ENCODE measurements at places on chromosomes 7 and 10.

- no peak for DNase-seq
Measured at GRCh38 chr10:59008452-59008851, 168.0 kb upstream of the PHYHIPL start.

DNA sequence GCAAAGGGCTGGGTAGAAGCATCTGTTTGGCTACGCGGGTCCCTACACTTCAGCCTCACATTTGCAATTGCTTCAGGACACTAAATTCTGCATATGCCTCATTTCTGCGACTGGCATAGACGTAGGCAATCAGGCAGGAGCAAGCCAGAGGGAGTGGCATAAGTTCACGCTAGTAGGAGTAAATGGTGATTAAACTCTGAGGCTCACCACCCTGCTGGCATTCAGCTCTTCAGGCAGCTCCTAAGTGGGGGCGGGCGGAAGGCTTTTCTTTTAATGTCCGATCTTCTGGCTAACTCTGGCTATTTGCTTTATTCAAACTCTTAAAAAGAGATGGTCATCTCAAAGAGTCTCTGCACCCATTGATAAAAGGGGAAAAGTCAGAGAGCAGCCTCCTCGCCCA, 45.3 kb downstream of the RGS10 start:
- no peak for DNase-seq

DNA sequence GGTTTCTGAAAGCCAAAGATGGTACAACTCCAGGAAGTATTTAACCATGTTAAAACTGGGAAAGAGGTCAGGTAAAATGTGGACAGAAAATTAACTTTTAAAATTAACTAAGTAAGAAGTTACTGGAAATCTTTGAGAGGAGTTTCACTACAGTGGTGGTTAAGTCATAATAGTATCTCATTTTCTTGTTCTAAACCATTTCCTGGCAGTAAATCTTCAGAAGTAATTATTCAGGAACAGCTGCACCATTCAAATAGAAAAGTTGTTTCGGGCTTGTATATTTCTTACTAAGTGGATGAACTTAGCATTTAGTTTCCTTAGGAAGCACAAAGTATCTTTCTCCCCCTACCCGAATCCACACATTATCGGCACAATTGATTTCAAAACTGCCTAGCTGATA, 27.1 kb downstream of the COPG2 start:
- no peak for DNase-seq

DNA sequence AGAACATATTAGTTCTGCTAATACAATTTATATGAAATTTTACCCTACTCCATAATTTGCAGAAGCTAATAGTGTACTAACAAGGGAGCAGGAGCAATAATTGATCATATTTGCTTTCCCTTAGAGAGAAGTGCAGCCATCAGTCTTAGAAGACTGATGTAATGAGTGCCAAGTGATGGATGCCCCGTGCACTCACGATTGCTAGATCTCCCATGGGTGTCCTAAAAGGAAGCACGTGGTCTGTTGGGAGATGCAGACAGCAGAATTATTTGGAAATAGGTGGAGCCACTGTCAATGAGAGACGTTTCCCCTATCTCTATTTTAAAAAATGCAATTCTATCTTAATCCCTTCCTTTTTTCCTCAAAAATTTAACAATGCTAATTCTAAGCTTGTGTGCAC, 772.2 kb upstream of the C7orf33 start:
- DNase-seq: no peak

GRCh38 chr10:69318867-69319727, 40.8 kb downstream of the HK1 start:
- DNase-seq: no peak

DNA sequence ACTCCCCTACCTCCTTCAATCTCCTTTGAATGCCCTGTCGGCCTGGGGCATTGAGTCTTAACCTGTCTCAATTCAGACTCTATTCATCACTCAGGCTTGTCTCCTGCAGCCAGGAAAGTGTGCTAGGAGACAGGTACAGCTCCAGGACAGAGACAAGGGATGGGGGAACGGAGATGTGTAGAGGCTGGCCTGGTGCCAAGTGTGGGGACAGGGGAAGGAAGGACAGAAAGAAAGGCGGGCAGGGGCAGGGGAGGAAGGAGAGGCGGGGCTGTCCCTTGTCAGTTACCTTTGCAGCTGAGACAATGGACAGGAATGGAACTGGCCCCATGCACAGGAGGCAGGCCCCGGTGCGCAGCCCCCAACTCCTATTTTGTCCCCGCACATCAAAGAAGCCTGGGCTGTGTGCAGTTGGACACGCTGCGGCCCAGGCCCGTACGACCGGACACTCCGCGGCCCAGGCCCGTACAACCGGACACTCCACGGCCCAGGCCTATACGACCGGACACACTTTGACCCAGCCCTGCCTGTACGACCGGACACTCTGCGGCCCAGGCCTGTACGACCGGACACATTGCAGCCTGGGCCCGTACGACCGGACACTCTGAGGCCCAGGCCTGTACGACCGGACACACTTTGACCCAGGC, 36.9 kb downstream of the CHST15 start:
- DNase-seq: no peak

- no peak for DNase-seq
Measured at GRCh38 chr7:64559206-64559605, 3.7 kb downstream of the ZNF680 start.

DNA sequence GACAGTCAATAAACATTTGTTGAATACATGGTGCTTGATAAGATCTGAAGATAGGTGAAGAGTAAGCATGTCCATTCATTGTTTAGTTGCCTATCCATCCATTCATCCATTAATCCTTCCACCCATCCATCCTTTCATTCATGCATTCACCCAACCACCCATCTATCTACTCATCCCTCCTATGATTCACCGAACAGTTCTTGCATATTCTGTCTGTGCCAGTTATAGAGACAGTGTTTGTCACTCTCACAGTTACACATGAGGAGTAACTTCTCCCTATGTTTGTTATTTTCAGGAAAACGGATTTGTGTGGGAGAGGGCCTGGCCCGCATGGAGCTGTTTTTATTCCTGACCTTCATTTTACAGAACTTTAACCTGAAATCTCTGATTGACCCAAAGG, 86.0 kb upstream of the CYP2C9 start:
- no peak for DNase-seq

DNA sequence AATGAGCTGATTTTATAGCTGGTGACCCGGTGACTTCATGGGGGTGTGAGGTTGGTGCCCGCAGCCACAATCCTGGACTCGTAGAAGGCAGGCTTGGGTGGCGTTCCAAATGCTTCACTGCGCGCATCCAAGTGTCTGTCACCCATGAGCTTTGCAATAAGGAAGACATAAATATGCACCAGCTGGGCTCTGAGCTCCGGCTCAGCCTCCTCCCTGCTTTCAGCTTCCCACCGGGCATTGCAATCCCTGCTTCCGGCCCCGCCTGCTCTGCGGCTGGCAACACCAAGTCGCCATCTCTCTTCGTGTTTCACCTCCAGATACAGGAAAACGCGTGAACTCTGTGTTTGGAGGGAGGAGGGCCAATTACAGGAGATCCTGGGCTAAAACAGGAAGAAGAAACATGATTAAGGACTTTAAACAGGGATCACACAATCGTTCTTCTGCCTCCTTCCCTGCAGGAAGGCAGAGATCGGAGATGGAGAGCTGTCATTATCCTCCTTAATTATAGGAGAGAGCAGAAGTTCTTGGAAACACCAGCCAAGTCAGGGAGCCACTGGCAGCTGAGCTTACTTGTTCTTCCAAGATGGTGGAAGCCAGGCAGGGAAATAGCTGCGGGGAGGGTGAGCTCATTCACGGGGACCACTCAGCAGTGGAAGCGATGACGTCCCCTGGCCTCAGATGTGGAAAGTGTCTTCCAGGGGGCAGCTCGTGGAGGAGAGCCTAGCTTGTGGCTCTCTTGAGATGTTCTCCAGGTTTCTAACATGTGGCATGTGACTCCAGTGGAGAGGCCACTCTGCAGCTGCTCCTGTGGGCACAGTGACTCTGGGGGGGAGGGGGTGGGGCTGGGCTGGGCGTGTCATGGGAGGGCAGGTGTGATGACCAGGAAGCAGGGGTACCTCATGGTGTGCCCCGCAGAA, 134.9 kb downstream of the CAMK1D start:
- peak; percentile 29 for DNase-seq

- no peak for DNase-seq
Measured at GRCh38 chr10:35644050-35644950, 2.2 kb upstream of the FZD8 start.

DNA sequence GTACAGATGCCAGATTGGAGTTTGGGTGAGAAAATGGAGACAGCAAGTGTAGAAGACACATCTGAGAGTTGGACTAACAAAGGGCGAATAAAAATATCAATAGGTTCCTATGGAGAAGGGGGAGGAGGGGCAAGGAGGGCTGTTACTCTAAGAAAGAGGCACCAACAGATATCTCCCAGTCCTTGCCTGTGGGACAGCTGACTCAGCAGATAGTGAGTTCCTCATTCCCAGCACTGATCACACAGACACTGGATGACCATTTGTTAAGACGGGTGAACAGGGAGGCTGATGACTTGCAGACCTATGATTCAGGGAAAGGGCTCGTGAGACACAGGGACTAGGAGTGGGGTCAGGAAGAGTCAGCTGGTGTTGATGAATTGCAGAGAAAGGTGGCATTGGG, 5.7 kb upstream of the PRR15 start:
- DNase-seq: no peak

GRCh38 chr10:66678521-66678920, 247.3 kb upstream of the LRRTM3 start:
- no peak for DNase-seq

DNA sequence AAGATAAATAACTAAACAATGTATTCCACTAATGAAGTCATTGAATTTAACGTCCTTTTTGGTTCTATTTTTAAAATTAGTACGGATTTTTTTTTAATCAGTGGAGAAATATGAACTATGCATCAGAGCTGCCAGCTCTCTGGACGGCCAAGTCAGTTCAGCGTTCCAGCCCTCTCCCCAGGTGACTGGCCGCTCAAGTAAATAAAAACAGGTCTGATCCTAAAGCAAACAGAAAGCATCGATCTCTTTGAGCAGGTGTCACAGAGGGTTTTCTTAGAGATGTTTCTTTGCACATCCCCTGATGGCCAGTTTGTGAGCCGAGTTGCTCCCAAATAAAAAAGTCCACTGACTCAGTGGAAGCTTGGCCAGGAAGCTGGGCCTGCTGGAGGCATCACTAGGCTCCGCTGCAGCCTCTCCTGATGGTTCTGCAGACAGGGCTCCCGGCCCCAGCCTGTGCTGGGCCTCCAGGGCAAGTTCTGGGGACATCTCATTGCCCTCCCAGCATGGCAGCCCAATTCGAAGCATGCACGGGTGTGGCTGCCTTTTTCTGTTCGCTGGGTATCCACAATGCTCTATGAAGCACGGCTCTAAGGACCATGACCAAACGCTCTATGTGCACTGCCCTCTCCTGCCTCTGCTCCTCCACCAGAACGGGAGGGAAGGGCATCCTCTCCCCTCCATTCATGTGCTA, 74.7 kb upstream of the PPP2R2D start:
- no peak for DNase-seq

DNA sequence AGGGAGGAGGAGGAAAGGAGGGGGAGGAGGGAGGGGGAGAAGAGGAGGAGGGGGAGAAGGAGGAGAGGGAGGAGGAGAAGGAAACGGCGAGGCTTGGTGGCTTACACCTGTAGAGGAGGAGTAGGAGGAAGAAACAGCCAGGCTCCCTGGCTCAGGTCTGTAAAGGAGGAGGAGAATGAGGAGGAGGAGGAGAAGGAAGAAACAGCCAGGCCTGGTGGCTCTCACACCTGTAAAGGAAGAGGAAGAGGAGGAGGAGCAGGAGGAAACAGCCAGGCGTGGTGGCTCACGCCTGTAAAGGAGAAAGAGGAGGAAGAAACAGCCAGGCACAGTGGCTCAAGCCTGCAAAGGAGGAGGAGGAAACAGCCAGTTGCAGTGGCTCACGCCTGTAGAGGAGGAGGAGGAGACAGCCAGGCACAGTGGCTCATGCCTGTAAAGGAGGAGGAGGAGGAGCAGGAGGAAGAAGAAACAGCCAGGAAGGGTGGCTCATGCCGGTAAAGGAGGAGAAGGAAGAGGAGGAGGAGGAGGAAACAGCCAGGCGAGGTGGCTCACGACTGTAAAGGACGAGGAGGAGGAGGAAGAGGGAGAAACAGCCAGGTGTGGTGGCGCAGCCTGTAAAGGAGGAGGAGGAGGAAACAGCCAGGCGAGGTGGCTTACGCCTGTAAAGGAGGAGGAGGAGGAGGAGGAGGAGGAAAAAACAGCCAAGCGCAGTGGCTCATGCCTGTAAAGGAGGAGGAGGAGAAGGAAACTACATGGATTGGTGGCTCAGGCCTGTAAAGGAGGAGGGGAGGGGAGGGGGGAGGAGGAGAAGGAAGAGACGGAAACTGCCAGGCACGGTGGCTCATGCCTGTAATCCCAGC, 14.9 kb upstream of the CRCP start:
- DNase-seq: peak; percentile 86

GRCh38 chr7:39644170-39644569, 20.8 kb downstream of the RALA start:
- no peak for DNase-seq

GRCh38 chr10:19658622-19659233, 157.5 kb upstream of the PLXDC2 start:
- no peak for DNase-seq

DNA sequence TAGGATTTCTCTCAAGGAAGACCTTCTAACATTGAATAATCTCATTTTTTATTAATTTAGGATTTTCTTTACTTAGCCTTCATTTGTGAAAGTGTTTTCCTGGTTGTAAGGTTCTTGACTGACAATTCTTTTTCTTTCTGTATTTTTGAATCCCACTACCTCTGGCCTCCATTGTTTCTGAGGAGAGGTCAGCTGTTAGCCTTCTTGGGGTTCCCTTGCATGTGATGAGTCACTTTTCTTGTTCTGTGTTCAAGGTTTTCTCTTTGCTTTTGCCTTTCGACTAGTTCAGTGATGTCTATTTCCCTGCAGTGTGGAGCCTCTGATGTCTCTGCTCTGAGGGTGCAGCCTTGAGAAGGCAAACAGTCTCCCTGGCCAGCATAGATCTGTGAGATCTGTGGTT, 304.1 kb upstream of the ZNF32 start:
- DNase-seq: no peak

GRCh38 chr10:7968510-7969112, 85.9 kb upstream of the GATA3 start:
- no peak for DNase-seq

GRCh38 chr10:17951868-17952371, at the start of gene SLC39A12:
SLC39A12 (plus strand) TSS chr10:17951918; CDS start chr10:17953277, 1,359 bp downstream.
- no peak for DNase-seq

GRCh38 chr7:117562759-117563158, 82.9 kb downstream of the CFTR start:
- no peak for DNase-seq

- no peak for DNase-seq
Measured at GRCh38 chr10:59829601-59830000, 76.3 kb upstream of the MRLN start.

DNA sequence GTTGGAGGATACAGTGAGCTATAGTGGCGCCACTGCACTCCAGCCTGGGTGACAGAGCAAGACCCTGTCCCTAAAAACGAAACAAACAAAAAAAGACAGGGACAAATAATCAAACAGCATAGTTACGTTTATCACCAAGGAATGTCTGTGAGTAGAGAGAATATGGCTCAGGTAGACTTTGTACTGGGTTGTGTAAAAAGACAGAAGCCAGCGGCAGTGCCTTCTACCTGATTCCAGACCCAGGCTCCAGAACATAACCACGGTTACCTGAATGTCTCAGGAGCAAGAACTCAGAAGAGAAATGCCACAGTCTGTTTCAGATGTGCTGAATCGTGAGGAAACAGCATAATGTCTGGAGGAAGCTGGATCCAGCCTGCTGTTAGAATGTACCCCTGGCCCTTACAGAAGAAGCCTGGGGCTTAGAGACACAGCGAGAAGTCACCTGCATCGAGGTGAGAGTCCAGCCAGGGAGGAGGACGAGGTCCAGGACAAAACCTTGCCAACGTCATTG, 60.9 kb upstream of the KAT6B start:
- no peak for DNase-seq

GRCh38 chr7:108403597-108404217, 52.5 kb downstream of the NRCAM start:
- DNase-seq: no peak

All from NCI-H2029 treated with DMSO at 0.1 percent for 48 hours (cell line).